ENCODE measurements at places on chromosomes 1 and 21.

DNA sequence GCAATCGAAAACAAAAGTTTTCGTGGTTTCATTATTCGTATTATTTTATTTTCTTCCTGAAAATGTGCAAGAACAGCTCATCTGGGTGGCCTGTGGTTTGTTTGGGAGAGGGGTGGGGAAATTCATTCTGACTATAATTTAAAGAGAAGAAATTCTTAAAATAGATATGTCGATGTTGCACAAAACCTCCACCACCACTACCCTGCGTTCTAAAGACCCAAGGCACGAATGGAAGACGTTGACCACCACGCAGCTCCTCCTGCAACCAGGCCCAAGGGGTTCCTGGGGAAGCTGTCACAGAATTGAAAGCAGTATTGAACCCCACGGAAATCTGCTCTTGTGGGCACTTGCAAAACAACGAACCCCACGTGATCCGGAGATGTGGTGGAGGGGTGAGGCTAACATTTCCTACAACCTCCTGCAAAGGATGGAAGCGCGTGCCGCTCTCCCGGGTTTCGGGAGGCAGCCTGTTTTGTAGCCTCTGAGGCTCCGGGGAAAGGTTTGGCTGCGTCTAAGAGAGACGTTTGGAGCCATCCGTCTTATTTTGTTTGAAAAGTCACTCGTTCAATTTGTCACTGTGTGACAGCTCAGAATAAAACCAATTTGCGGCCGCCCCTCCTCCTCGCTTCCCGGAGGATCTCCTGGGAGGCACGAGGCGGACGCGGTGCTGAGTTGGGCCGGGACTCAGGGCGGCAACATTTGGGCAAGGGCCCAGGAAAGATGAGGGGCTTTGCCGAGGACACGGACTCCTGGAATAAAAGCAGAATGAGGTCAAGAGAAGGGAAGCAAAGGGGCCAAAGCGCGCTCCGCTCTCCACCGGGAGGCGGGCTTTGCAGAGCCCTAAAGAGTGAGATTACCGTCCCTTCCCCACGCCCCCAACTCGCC is 810 bp upstream of the HLX start:
- no peak for DNase-seq

- DNase-seq = no peak
Measured at GRCh38 chr1:246091477-246091876, 415.6 kb downstream of the SMYD3 start.

GRCh38 chr1:197284325-197284724 is 16.3 kb downstream of the CRB1 start:
- no peak for DNase-seq

DNA sequence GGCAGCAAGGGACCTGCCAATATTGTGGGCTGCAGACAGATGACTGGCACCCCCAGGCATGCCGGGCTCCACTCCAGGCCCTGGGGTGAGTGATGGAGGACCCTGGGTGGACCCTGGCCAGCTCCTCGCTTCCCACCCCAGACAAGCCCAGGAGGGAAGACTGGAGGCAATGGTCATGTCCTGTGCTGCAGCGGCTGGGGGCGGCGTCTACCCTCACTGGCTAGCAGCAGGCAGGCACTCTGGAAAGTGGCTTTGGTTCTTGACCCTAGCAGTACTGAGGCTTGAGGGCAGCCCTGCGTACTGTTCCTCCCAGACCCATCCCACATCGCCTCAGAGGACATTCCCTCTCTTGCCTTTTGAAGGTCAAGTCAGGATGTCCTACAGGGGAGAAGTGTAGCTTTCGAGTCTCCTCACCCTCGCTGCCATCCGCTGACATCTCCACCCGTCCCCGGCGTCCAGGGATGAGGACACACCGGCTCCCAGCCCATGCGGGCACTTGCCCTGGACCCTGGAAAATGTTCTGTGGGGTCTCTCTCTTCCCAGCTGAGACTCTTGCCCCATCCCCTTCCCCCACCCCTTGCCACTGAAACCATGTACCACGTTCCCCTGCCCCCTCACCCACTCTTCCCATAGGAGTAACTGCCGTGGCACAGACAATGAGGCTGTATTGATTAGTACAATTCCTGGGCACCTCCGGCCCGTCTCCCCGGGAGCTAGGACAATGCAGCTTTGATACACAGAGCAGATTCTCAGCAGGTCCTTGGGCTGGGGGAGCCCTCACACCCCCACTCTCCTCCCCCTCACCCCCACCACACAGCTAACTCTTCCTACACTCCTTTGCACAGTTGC is 15.0 kb downstream of the SLC6A9 start:
- no peak for DNase-seq

DNA sequence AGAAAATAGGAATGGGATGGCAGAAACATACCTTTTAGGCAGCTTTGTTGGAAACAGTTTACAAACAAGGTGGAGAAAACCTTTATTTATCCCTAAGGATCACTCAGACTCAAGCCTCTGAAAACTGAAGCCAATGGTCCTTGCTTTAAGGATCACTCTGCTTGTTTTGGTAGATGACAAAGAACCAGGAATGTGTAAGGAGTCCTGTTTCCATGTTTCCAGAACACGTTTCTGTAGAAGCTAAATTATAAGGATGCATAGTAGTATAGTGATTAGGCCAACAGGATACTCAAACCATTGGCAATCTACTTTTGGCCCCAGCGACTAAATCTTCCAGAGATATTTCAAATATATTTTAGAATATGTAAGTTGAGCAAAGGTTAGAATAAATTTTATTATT is 149.1 kb upstream of the HP1BP3 start:
- DNase-seq = no peak

GRCh38 chr21:18220498-18220897 is 24.1 kb upstream of the CHODL start:
- DNase-seq = no peak

DNA sequence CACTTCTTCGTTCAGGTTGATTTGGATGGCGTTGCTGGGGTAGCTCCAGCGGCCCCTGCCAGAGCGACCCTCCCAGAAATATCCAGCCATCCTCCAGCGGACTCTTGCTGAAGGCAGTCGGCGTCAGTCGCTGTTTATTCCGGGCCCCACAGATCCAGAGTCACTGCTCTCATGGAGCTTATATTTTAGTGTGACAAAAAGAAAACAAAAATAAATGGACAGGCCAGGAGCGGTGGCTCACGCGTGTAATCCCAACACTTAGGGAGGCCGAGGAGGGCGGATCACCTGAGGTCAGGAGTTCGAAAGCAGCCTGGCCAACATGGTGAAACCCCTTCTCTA is 791 bp upstream of the CFAP298 start:
- DNase-seq = no peak

GRCh38 chr1:40921981-40922677 is 57.4 kb upstream of the CTPS1 start:
- no peak for DNase-seq

DNA sequence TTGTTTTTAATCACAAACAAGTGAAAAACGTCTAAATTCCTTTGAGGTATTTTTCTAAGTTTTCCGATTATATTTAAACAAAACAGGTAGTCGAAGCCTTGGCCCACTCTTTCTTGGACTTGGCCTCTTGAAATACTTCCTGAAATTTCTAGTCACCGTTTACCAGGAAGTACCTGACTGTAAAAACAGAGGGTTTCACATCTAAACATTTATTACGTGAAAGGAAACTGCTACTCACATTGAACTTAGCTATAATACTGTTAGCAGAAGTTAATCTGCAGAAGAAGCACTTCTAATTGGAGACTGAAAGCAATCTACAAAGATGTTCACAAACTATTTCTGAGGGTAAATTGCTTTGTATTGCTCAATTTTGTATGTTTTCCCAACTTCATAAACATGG is 526.0 kb upstream of the ADGRL4 start:
- no peak for DNase-seq

DNA sequence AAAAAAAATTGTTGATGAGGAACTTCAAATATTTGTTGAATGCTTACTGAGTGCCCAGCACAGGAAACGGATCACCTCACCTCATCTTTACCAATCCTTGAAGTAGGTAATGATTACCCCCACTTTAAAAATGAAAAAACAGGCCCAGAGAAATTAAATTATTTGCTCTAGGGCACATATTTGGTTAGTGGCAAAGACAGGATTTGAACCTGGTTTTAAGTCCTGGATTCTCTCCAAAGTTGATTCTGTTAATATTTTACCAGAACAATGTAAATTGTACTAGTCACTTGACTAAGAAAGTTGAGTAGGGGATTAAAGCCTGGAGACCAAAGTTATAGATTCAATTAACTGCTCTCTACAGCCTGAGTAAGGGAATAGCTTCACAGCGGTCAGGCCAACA is 97.9 kb downstream of the GIPC2 start:
- DNase-seq = no peak

DNA sequence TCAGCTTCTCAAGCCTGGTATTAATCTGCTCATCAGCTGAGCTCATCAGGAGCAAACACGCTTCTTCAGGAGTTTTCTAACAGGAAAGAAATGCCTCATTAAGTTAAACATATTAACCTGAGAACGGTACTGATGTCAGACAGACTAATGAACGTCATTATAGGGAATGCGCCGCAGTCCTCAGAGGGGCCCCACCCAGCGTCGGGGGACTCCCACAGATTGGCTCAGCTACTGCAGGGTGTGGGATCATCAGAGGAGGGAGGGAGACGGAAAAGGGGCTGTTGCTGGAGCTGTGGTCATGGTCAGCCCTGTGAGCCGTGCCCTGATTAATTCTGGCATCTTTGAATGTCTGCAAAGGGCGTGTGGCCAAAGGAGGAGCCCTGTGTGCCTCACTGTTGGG is 348.5 kb downstream of the PTPRU start:
- DNase-seq = no peak

GRCh38 chr1:16012590-16013219 is 5.1 kb downstream of the HSPB7 start:
- DNase-seq = peak; percentile 94

DNA sequence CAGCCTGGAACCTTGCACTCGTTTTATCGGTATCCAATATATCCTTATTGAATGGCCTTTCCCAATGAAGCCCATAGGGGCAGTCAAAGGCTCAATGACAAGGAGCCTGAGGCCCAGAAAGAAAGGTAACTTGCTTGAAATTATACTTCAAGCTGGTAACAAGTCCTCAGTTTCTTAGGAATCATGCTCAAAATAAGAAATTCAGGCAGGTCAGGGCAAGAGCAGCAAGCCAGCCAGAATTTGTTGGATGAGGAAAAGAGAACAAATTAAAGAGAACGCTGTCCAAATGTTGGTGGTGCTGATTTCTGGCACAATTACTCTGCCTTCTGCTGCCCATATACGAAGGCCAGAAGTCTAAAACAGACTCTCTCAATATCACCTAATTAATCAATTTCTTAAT is 77.6 kb downstream of the DDX20 start:
- DNase-seq = peak; percentile 4

- peak; percentile 59 for DNase-seq
Measured at GRCh38 chr1:108708691-108709660, 3.7 kb upstream of the FNDC7 start.

- no peak for DNase-seq
Measured at GRCh38 chr1:93358293-93358692, 12.6 kb downstream of the DR1 start.

- DNase-seq = peak; percentile 9
Measured at GRCh38 chr1:77832901-77833300, 53.5 kb downstream of the MIGA1 start.

- peak; percentile 78 for DNase-seq
Measured at GRCh38 chr1:30756545-30757351, 826 bp downstream of the LAPTM5 start.

GRCh38 chr1:184366997-184367396 is 19.8 kb upstream of the C1orf21 start:
- DNase-seq = no peak

GRCh38 chr1:199243423-199244061 is 604.7 kb downstream of the PTPRC start:
- no peak for DNase-seq

GRCh38 chr1:31593136-31593665 is 16.9 kb downstream of the TINAGL1 start:
- no peak for DNase-seq

DNA sequence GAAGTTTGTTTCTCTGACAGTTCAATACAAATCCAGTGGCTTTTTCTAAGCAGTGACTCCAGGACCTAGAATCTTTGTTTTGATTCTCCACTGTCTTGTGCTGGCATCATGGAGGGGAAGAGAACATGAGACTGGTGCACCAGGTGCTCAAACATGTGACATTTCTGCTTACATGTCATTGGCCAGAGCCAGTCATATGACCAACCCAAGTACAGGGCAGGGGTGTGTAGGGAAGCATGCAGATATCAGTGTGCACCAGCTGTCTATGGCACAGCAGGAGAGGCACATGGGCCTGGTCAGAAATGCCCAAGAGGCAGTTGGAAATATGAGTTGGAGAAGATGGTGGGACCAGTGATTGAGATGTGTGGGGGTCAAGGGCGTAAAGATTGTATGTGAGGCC is 297.0 kb downstream of the HHAT start:
- DNase-seq = no peak

- peak; percentile 85 for DNase-seq
Measured at GRCh38 chr1:9721606-9722377, 70.3 kb downstream of the PIK3CD start.

DNA sequence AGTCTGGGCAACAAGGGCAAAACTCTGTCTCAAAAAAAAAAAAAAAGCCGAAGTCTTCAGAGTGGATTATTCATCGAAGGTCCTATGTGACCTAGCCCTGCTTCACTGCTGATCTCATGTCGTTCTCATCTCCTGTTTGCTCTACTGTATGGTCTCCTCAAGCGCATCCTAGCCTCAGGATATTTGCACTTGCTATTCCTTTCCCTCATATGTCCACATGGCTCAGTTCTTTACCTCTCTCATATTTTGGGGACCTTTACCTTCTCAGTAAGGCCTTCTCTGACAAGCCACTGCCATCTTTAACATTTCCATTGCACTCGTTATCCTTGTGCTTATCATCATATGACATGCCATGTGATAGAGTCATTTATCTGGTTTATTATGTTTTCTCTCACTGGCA is 2.6 kb downstream of the TBCE start:
- DNase-seq = no peak

- no peak for DNase-seq
Measured at GRCh38 chr1:4614371-4615137, 39.9 kb upstream of the AJAP1 start.

GRCh38 chr1:91031081-91031480 is 9.2 kb upstream of the ZNF644 start:
- no peak for DNase-seq

GRCh38 chr1:41314376-41315145 is 46.7 kb upstream of the FOXO6 start:
- no peak for DNase-seq

- no peak for DNase-seq
Measured at GRCh38 chr21:42807938-42808613, 71.3 kb downstream of the WDR4 start.

- no peak for DNase-seq
Measured at GRCh38 chr1:186420923-186421322, 40.0 kb downstream of the PDC start.
